ENCODE measurements at places on chromosomes 4 and X.

GRCh38 chr4:2261110-2261852, 628 bp downstream of the MXD4 start:
- peak; percentile 30 for DNase-seq

GRCh38 chr4:31408121-31408520, 688.0 kb downstream of the PCDH7 start:
- no peak for DNase-seq

GRCh38 chrX:139680356-139680755, 27.6 kb downstream of the MCF2 start:
- no peak for DNase-seq

GRCh38 chrX:47634871-47635575, 5.3 kb upstream of the CFP start:
- DNase-seq, result no peak

GRCh38 chr4:11139871-11140270, 288.8 kb downstream of the HS3ST1 start:
- DNase-seq, result no peak

DNA sequence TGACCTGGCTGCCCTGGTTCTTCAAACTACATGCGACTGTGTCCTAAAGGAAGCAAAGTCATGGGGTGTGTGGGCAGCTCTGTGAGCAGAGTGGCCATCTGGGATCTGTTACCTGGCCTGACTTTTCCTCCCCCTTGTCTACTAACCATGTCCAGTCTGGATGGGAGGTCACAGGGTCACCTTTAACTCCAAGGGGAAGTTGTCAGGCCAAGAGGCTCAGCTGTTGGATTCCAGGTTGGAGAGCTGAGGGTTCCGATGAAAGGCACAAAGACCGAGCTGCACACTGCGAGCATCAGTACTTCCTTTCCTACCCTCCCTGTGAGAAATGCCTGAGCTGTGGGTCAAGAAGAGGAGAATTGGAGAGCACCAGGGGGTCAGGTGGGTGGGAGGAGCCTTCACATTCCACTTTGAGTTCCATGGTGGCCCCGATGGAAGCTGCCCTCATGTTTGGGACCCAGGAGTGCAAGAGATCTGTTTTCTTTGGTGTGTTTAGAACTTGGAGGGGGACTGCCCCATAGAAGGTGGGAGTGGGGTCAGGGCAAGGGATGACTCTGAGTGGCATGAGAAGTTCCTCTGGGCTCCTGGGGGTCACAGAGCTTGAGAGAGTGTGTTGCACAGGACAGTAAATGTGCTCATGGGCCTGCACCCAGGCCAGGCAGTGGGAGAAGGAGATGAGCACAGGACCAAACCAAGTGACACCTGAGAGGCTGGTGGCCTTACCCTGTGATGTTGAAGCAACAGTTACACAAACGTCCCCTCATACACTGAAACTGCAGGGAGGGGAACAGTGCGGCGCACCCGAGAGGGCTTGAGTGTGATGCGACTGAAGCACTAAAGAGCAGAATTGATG, 36.2 kb downstream of the RGS12 start:
- DNase-seq, result no peak

- DNase-seq, result no peak
Observed at GRCh38 chr4:94548571-94548970, 96.8 kb downstream of the PDLIM5 start.

DNA sequence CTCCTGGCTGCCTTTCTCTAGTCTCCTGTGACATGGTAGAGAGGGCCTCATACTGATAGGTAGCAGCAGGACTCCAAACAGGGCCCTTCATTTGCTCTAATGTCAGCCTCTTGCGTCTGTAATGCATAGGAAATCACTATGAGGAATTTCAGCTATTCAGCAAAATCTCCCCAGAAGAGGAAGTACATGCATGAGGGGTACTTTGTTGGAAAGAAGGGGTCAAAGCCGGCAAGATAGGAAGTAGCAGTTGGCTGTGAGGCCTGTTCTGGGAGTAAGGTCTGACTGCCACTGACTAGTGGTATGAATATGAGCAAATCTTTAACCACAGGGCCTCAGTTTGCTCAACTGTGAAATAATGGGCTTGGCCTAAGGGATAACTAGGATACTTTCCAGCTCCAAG, 283.2 kb downstream of the ARHGAP10 start:
- DNase-seq, result no peak

GRCh38 chr4:97646997-97647396, 496.3 kb downstream of the STPG2 start:
- no peak for DNase-seq

DNA sequence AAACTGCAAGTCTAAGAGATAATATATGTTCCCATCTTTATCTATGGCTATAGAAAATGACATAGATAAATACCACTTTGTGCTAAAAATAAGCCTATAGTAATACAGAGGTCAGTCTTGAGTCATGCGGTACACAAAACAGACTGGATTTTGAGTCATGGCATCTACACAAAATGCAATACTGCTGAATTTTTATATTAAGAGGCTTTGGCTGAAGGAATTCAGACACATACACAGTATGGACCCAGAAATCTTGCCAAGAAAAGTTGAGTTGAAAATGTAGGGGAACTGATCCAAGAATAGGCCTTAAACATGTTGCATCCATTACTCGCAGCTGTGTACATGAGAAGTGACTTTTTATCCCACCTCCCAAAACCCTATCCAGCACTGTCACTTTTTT, 184.4 kb downstream of the TENM3 start:
- DNase-seq, result no peak

DNA sequence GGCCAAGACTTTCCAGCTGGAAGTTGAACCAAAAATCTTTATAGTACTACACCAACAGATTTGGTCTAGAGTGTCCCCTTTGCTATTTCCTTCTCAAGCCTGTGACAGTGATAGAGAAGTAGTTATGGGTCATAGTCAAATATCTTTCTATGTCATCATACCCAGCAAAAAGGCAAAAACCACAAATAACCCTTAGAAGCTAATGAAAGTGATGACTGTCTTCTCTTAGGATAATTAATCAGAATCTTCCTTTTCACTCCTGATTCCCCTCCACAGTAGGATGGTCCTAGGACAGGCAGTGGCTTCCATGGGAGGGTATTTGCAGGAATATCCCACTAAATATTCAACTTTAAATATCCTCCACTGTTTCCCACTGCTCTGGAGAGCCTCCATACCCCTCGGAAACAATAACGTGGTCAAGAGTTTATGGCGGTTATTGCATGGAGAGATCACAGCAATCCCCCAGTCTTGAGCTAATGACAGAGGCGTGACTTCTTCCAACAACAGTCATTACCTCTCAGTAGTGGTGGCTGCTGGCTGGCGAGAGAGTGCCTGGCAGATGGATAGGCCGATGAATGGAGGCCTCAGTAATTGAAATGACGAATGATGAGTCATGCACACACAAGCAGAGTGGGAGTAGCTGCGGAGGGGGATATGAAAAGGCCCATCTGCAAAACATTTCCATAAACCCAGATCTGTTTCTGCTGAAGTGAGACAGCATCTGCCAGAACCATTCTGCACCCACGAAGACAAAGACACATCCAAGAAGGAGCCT, 154.9 kb downstream of the STK32B start:
- DNase-seq, result no peak

DNA sequence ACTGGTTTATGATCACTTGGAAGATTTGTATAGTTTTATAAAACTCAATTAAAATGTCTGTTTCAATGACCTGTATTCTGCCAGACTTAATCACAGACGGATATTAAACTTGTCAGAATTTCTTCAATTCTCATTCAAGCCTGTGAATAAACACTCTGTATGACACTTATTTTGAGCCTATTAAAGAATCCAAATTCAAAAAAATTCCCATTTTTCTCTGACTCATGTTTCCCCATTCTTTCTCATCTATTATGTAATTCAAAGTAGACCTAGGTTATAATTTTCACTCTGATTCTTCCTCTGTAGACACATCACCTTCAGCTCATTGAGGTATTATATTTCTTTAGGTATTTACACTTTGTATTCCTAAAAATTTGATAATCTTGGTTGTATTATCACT, 166.1 kb downstream of the TMA16 start:
- no peak for DNase-seq

Measured in stimulated activated CD8-positive, alpha-beta memory T cell treated with anti-CD3 and anti-CD28 coated beads, Interleukin-15, amount 100 ng/mL, for 24 hours (primary cell).